ENCODE measurements at places on chromosomes 5 and 9.

- no peak for DNase-seq
These were observed 490.0 kb upstream of the COX7C start for GRCh38 chr5:86127696-86128095.

DNA sequence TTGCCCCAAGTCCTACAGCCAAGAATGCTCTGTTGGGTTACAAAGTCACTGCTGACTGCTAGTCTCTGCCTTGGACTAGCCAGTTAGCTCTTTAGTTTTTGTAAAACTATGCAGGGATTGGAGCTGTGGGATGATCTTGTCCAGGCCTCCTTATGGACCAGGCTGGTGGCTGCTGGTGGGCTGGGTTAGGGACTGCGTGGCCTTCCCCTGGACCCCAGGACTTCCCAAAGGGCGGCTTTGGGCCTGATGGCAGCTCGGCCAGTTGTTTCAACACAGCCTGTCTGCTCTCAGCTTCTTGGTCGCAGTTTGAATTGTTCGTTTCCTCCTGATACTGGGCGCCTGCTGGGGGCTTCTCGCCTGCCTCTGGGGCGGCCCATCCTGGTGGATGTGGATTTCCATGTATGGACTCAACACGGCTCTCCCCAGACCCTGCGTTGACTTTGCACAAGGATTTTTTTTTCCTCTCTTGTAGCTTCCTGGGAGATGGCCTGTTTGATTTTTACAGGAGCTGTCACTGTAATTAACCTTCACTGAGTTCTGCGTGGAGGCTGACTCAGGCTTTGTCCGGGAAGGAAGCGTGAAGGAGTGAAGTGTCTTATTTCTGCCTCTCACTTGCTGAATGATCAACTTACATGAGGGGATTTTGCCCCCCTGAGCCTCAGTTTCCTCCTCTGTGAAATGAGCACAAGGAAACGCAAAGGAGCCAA is 91.9 kb upstream of the NEURL1B start:
- no peak for DNase-seq

- no peak for DNase-seq
These were observed 140.0 kb upstream of the RAPGEF1 start for GRCh38 chr9:131879911-131880290.

DNA sequence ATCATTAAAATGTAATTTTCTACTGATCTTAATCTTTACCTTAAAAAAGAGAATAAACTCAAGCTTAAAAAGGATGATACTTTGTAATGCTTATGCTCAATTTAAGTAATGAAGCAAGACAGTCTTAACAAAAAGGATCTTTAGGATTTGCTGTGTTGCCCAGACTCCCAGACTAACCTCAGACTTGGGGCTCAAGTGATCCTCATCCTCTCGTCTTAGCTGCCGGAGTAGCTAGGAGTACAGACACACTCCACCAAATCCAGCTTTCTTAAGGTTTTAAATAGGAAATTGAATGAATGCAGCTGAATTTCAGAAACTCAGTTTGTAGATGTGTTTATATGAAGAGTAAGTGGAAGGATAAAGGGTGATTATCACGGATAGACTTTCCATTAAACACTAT is 400.5 kb upstream of the DAB2 start:
- no peak for DNase-seq

Measured in CD4-positive, alpha-beta T cell treated with Interleukin-21 for 1 hour (primary cell).